ENCODE measurements at places on chromosomes 2 and 18.

DNA sequence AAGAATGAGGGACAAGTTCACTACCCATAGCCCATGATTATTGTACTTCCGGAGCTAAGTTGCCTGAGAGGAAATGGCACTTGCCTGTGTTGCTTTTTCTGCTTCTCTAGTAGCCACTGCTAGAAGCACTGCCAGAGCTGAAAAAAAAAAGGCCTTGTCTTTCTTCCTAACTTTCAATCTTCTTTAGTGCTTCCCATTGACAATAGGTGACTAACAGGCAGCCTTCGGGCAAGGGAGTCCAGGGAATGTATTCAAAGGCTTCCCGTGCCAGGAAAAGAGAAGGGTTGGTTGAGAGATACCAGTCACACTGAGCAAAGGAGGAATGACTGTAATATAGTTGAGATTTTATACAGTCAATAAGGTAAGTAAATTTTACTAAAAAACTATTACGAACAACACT, 242.0 kb downstream of the CALCRL start:
- DNase-seq, result no peak

- DNase-seq, result no peak
Measured at GRCh38 chr2:236284208-236284607, 20.0 kb upstream of the ASB18 start.

GRCh38 chr2:18548621-18549020, 11.8 kb downstream of the RDH14 start:
- DNase-seq, result no peak

DNA sequence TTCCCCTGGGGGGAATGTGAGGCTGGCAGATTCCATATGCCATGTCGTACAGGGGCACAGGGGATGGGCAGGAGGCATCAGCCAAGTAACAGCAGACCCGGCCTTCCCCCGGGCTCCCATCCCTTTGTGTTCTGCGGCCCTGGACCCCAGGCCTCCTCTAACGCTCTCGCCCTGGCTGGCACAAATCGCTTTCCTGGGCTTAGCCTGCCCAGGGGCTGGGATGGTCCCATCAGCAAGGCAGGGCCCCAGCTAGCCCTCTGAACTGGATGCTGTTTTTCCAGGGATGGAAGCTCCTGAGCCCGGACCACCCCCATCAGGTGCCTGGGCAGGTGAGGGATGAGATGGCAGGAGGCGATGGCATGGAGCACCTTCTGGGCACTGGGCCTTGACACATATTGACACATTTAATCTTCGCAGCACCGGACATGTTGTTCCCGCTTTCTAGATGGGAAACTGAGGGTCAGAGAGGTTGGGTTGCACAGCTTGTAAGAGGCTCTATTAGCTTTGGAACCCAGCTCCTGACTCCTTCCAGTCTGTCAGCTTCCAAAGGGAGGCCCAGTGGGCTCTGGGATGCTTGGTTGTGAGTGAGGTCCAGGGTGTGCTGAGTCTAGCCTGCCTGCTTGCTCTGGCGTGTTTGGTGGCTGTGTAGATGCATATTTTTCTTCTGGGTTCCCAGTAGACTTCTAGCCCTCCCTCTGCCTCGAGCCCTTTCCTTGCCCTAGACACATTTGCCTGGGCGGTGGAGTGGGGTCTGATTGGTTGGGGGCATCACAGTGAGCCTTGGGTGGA, 40.3 kb downstream of the GLI2 start:
- DNase-seq, result no peak

GRCh38 chr18:30358555-30358954, 684.0 kb downstream of the DSC3 start:
- no peak for DNase-seq

DNA sequence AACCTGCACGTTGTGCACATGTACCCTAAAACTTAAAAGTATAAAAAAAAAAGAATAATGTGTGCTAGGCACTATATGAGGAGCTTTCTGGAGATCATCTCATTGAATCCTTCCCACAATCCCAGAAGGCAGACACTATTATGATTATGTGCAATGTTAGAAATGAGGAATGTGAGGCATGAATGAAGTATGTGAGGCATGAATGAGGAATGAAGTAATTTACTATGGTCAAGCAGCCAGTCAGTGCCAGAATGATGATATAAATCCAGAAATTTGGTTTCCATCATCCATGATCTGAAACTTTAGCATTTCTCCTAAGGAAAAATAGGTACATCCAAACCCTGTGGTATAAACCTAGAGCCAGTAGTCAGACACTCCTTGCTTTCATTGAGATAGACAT, 42.0 kb downstream of the CCDC148 start:
- DNase-seq, result no peak

DNA sequence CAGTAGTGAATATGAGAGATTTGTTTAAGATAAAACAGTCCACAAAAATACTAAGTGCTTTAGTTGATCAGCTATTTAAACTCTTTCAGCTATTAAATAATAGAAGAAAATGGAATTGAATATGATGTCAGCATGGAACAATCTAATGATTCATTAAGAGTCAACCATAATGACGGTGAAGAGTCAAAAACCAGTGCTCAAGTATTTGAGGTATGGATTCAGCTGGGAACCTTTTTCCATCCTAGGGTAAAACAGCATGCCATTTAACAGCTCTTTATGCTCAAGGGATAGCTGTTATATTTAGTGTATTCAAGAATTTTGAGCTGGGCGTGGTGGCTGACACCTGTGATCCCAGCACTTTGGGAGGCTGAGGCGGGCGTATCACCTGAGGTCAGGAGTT, 29.7 kb downstream of the CARF start:
- no peak for DNase-seq

DNA sequence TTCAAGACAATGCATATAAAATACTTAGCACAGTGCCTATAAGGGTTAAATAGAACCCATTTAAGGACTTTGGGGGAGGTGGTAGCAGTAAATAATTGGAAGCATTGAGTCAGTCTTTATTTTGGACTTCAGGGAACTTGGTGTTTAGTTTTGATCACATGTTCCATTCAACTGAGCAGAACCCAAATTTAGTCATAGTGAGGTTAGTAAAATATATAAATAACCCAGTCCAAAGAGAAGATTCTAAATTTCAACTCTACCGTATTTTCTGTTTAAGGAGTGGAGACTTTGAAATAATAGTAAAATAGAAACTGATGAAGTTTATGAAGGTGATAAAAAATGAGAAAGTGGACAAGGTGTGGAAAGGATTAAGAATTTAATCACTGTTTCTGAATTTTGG, 19.7 kb downstream of the TWSG1 start:
- DNase-seq, result no peak

DNA sequence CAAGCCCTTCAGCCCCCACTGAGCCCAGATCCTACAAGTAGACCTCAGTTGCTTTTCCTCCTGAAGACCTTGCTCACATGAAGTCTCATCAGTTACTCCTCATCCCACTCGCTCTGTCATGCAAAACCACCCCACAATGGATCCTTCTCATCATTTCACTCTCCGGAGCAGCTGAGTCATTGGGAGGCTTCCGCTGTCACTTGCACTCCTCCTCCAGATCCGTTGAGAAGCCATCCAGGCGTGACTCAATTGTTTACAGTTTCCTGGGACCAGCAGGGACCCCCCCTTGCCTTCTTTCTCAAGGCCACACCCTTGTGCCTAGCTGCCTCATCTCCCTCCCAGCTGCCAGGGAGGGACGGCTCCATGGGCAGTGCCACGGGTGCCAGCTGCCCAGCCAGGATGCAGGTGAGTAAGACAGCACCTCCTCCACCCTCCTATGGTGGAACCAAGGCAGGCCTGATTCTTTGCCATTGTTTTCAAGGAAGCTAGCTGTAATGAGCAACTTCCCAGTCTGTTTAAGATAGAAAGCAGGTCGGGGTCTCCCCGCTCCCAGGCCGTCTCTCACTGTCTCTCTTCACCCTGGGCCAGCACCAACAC, 16.3 kb downstream of the GPR55 start:
- peak; percentile 22 for DNase-seq

- DNase-seq, result no peak
Measured at GRCh38 chr2:179671043-179671981, 190.1 kb downstream of the ZNF385B start.

DNA sequence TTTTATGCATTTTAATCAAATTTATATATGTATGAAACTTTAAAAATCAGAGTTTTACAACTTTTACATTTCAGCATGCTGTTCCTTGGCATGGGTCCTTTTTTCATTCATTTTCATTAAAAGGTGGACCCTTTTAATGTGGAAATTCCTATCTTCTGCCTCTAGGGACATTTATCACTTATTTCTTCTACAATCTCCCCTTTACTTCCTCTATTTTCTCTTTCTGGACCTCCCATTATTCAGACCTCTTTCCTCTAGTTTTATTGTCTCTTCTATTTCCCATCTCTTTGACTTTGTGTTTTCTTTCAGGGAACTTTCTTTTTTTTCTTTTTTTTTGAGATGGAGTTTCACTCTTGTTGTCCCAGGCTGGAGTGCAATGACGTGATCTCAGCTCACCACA, 5.7 kb downstream of the PROC start:
- DNase-seq, result peak; percentile 44

DNA sequence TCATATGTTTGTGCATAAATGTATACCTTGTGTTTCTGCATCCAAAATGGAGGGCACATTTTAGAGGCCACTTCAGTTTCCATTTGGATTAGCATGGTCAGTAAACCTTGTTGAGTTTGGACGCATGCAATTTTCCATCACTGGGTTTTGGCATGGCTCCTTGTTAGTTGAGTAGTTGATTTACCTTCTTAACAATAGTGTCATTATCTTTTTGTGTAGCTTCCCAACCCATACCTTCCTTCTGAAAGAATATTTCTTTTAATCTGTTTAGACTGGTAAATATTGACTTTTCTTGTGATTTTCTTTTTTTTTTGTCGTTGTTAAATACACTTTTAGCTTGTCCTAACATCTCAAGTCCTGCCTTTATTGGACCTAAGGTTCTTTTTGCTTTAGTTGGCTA, 15.5 kb downstream of the RPIA start:
- DNase-seq, result no peak

- no peak for DNase-seq
Measured at GRCh38 chr2:191625016-191625415, 52.9 kb upstream of the NABP1 start.

- DNase-seq, result no peak
Measured at GRCh38 chr2:240958366-240959213, 39.8 kb upstream of the SNED1 start.

GRCh38 chr2:20611077-20611843, 39.6 kb downstream of the HS1BP3 start:
- no peak for DNase-seq

- DNase-seq, result no peak
Measured at GRCh38 chr2:11752906-11753305, 6.5 kb downstream of the LPIN1 start.

GRCh38 chr2:46404181-46404759, 75.1 kb upstream of the TMEM247 start:
- no peak for DNase-seq

GRCh38 chr2:31088504-31089195, 49.6 kb downstream of the GALNT14 start:
- DNase-seq, result no peak

DNA sequence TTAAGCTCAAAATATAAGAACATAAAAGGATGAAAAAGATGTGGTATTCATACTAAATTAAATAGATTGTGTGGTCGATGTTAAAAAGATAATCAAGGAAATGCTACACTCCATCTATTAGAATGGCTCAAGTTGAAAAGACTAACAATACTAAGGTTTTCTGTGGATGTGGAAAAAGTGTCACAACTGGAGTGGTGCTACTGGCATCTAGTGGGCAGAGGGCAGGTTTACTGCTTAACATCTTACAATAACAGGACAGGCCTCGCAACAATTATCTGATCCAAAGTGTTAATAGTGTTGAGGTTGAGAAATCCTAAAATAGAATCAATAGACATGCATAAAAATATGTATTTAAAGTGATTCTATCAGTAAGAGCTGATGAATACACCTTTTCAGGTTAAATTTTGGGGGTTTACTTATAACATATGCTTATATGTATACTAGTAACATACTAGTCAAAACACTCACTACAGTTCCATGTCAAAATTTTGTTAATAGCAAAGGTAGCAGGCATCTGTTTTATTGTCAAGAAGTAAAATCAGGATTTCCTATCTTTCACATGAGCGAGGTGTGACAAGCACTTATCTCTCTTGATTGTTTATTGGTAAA, 91.5 kb upstream of the TMEFF2 start:
- DNase-seq, result peak; percentile 55

- DNase-seq, result peak; percentile 13
Measured at GRCh38 chr2:208300847-208301618, 35.0 kb downstream of the PIKFYVE start.

GRCh38 chr2:46460241-46460921, 19.0 kb upstream of the TMEM247 start:
- DNase-seq, result no peak

GRCh38 chr2:101912545-101912944, 79.2 kb upstream of the IL1R2 start:
- DNase-seq, result no peak

DNA sequence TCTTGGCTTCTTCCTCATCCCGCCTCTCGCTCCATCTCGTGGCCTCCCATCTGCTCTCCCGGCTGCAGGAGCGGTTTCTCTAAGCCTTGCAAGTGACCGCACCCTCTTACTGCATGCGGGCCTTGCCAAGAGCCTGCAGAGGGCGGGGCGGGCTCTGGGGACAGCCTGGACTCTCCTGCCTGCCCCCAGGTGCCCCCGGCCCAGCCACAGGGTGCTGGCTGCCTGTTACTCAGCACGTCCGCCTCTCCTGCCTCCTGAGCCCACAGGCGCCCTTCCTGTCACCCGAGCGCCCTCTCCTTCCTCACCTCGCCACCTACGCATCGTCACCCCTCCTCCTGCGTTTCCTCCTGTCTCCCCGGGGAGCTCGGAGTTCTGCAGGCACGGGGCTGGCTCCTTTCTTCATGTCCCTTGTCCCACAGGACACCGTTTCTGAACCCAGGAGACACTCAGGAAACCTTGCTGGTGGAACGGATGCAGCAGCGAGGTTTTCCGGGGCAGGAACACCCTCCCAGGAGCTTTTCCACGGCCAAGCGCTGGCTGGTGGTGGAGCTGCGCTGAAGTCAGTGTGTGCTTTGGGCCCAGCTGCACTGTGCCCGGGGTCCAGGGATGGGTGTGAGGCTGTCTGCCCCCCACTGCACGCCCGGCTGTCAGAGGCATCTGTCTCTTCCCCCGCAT, 28.5 kb downstream of the HPCAL1 start:
- DNase-seq, result peak; percentile 92

GRCh38 chr2:231720987-231721966, 13.0 kb downstream of the PTMA start:
- no peak for DNase-seq

- no peak for DNase-seq
Measured at GRCh38 chr2:53445383-53446070, 322.1 kb upstream of the CHAC2 start.
